ENCODE measurements at places on chromosomes 1 and 21.

DNA sequence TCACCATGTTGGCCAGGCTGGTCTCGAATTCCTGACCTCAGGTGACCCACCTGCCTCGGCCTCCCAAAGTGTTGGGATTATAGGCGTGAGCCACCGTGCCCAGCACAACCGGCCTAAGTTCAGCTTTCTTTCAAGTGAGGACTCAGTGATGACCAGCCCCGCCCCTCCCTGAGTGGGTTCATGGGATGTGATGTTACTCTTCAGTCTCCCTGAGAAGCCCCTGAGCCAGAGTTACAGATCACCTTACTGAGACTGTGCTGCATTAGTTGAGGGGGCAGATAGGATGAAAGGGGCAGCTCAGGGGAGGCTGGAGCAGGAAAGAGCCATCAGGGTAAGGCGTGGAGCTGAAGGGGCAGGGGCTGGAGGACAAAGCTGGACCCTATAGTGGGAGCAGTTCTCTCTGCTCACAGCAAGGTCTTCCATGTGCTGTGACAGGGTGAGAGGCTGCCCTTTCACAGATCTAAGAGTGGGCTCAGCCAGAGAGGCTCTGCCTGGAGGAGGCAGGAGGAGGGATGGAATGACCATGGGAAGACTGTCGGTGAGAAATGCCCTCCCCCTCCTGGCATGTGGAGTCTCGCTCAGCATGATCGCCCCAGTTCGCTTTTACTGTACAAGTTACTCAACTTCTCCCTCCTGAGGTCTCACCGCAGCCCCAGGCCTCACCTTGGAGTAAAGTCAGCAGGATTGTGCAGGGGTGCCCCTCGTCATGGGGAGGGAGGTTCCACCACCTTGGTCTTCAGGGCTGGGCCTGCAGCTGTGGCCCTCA, 13.4 kb downstream of the SH2D2A start:
- DNase-seq: no peak

GRCh38 chr1:999725-1000356, at the start of gene HES4:
Gene HES4, minus strand, starts transcription at chr1:1000097. Its CDS starts 124 bp downstream, at chr1:999973.
- peak; percentile 92 for DNase-seq

GRCh38 chr1:163845279-163845678, 523.5 kb downstream of the NUF2 start:
- DNase-seq: no peak

- DNase-seq: no peak
Observed at GRCh38 chr1:63723602-63724001, 50.2 kb upstream of the ROR1 start.

DNA sequence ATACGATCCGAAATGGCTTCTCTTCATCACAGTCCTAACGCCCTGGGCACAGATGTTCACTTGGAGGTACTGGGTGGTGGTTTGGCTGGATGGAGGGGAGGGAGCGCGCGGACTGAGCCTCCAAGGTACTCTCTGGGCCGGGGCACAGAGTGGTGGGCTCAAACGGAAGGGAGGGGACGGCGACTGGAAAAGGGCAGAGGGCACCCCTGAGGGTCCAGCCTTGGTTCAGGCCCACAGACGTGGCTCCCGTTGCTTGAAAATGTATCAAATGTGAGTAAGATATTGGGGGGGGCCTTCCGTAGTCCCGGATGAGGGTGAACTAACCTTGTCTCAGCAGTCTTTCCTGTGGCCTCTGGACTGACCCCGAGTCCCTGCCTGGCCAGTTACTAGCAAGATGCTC, 463 bp downstream of the IL12RB2 start:
- DNase-seq: no peak

GRCh38 chr1:63843010-63843409, 69.2 kb downstream of the ROR1 start:
- DNase-seq: no peak

- no peak for DNase-seq
Observed at GRCh38 chr1:224565611-224566406, 50.3 kb upstream of the CNIH3 start.

GRCh38 chr1:60589046-60589748, 493.2 kb upstream of the NFIA start:
- no peak for DNase-seq
